Camera-type eye (tissue), 1 donor: ENCODE measurements at places on chromosomes 2 and 18. TPM values are rescaled to one million over a fixed set of nuclear protein-coding genes. Genes with fewer than 3 reads are reported as not detected.

The INPP4A gene
- total RNA-seq: 46.2 TPM

The EDAR gene
- total RNA-seq: 0.66 TPM

The ZNF892 gene
- 27.9 TPM for total RNA-seq

The GTF2A1L gene
- 17.0 TPM for total RNA-seq

The B3GNT7 gene
- total RNA-seq: 3.4 TPM

The HJURP gene
- 9.8 TPM for total RNA-seq

The FAM228B gene
- total RNA-seq: 45.6 TPM

The OTOF gene
- 0.66 TPM for total RNA-seq

The CLEC4F gene
- 9.1 TPM for total RNA-seq

The QPCT gene
- total RNA-seq: 12.0 TPM

The CHST9 gene
- total RNA-seq: 3.8 TPM

The C2orf92 gene
- 16.2 TPM for total RNA-seq

The CENPA gene
- 2.4 TPM for total RNA-seq
